ENCODE measurements at places on chromosomes 1 and 21. TPM values are rescaled to one million over a fixed set of nuclear protein-coding genes. Genes with fewer than 3 reads are reported as not detected.

GRCh38 chr1:11558276-11558675 is 79.3 kb downstream of the DISP3 start:
- DNase-seq = no peak

NEK2 gene
- not detected for polyA plus RNA-seq

GRCh38 chr1:200874694-200875093 is 1.9 kb downstream of the GPR25 start:
- no peak for DNase-seq

GRCh38 chr1:162055062-162055461 is 14.4 kb upstream of the NOS1AP start:
- DNase-seq = no peak

DNA sequence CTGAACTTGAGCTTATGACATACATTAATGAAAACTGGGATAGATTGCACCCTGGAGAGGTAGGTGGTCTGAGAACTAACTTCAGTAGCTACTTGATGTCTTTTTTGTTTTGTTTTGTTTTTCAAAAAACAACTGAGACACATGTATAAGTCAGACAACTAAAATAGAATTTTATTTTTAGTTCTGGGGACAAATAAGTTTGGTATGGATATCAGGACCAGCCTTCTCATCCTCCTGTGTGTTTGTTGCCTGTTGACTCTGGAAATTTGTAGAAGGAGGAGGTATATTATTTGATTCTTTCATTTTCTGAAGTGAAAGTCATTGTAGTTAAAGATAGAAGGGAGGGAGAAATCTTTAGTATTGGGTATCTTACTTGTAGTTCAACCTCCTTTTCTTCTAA is 41.5 kb downstream of the MTF2 start:
- no peak for DNase-seq

- DNase-seq = no peak
Observed at GRCh38 chr1:61375082-61375880, 292.9 kb downstream of the NFIA start.

- peak; percentile 87 for DNase-seq
Observed at GRCh38 chr1:94926126-94926914, 590 bp downstream of the CNN3 start.

LCE1D gene
- polyA plus RNA-seq = not detected

- DNase-seq = no peak
Observed at GRCh38 chr21:29892379-29892778, 47.4 kb downstream of the GRIK1 start.

GRCh38 chr1:171655746-171656116 is 3.2 kb upstream of the MYOC start:
- DNase-seq = no peak

- DNase-seq = no peak
Observed at GRCh38 chr1:88740784-88741183, 56.7 kb downstream of the PKN2 start.

CFHR2 gene
- not detected for polyA plus RNA-seq

GRCh38 chr1:200042552-200043335 is 15.2 kb downstream of the NR5A2 start:
- DNase-seq = no peak

GRCh38 chr1:154861607-154862094 is 8.4 kb downstream of the KCNN3 start:
- DNase-seq = no peak

AKNAD1 gene
- not detected for polyA plus RNA-seq

- DNase-seq = no peak
Observed at GRCh38 chr1:241376701-241377100, 19.7 kb upstream of the RGS7 start.

DNA sequence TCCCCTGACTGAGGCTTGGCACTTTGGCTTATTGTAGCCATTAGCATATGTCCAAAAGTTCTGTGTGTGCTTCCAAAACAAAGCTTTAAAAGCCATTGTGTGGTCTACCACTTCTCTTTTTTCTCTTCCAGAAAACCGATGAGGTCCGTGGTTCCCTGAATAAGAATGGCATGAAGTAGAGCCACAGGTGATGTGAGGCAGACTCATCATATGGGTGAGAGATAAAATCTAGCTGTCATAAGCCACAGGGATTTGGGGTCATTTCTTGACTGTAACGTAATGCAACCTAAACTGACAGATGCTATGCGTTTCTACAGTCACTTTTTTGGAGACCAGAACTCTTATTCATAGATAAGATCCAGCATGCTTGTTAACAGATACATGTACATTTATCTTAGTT is 7.0 kb upstream of the GREM2 start:
- DNase-seq = no peak

GRCh38 chr1:7550261-7550865 is 220.7 kb upstream of the VAMP3 start:
- DNase-seq = peak; percentile 31

DNA sequence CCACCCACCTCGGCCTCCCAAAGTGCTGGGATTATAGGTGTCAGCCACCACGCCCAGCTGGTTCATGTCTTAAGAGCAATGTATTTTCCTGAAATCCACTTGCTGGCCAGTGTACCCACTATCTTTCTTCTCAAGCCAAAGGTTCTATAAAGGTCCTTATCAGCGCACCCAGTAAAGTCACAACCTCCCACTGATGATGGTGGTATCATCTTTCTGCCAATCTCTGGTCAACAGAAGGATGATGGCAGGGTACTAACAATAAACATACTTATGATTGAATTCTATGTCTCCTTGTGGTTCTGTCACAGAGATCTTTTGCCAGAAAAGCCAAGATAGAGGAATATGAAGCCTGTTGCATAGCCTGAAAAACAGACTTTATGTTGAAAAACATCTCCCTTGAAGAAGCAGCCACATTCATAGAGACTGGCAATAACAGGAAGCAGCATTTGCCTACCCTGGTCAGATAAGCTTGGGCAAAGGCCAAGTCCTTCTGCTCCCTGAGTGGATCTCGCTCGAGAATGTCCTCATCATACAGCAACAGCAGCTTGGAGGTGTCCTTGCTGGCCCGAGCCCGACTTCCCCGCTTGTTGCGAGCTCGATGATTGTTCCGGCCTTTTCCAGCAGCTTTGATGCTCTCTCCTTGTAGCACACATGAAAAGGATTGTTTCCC is 73.0 kb downstream of the DAP3 start:
- peak; percentile 45 for DNase-seq

GRCh38 chr1:92901699-92902405 is 59.4 kb downstream of the DIPK1A start:
- DNase-seq = no peak

DNA sequence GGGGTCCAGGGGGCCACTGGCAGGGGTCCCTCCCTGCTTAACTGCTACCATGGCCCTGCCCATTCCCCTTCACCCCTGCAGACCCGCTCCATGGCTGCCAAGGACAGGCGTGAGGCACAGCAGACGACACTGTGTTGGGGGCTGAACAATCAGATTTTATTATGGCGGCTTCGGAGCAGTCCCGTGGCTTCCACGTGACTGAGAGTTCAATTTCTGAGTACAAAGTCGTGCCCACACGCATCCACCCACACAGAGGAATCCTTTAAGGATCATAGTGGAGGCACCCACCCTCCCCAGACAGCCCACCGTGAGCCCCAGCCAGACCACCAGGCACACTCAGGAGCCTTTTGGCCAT is 1.5 kb downstream of the HES5 start:
- no peak for DNase-seq

CFHR1 gene
- 0.10 TPM for polyA plus RNA-seq
